ENCODE measurements at places on chromosomes 13 and 19. TPM values are rescaled to one million over a fixed set of nuclear protein-coding genes. Genes with fewer than 3 reads are reported as not detected.

Gene PSG11
- total RNA-seq: not detected

Gene SELENOV
- total RNA-seq: 0.80 TPM

DNA sequence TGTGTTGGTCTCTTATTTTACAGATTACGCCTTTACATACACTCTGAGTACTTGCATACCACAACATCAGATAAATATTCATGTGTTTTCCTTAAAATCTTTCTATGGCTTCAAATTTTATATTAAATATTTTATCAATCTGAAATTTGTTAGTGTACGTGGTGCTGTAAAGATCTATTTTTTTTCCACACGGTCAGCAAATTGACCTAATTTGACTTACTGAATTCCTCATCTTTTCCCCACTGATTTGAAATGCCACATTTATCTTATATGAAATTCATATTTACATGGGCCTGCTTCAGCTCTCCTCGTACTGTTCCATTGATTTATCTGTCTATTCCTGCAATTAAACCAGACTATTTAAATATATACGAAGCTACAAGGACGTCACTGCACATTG is 433.8 kb upstream of the ZNF507 start:
- no peaks in the 10 kb centered on the region for H3K36me3 ChIP-seq
- H3K4me3 ChIP-seq: no peak overlapping the region
- no peak overlapping the region for H3K27ac ChIP-seq
- H3K27me3 ChIP-seq: no peaks in the 10 kb centered on the region

GRCh38 chr13:59363313-59363712 is 800.4 kb downstream of the DIAPH3 start:
- no peaks in the 10 kb centered on the region for H3K36me3 ChIP-seq
- no peak overlapping the region for H3K4me3 ChIP-seq
- H3K27me3 ChIP-seq: no peaks in the 10 kb centered on the region
